ENCODE measurements at places on chromosomes 12 and 14.
A peak's percentile ranks its signal among the peaks of the same experiment; 100 is the strongest.

DNA sequence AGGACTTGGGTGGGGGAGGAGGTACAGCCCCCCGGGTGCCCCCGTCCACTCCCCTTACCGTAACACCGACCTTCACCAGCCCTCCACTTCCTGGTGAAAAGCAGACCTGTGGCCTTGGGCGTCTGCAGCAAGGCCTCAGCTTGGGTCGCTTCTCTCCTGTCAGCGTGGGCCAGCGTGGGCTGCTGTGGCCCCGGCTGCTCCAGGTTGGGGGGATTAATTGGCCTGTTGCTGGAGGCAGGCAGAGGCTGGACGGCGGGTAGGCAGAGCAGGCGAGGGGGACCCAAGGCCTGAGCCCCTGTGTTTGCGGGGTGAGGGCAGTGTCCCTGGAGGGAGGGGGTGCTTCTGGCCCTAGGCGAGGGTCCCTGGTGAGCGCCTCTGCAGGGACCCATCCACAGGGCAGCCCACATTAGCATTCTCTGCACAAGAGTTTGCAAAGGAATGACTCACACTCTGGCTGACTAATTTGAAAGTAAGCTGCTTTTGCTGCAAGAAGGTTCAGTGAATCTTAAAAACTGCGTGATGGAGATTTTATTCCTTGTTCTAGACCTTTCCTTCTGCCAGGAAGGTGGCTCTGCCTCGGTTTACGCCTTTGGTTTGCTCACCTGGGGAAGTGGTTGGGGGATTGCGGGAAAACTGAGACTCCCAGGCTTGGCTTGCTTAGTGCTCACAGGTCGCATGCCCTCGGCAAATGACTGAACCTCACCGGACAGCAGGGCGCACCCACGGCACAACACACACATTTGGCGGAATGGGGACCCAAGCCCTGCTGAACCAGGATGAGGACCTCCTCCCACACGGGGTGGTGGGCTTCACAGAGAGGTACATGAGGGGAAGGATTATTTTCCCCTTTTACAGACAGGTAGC is 37.9 kb upstream of the DLK1 start:
- DNase-seq, result no peak

- no peak for DNase-seq
Observed at GRCh38 chr12:1591543-1591942, 2.8 kb downstream of the FBXL14 start.

DNA sequence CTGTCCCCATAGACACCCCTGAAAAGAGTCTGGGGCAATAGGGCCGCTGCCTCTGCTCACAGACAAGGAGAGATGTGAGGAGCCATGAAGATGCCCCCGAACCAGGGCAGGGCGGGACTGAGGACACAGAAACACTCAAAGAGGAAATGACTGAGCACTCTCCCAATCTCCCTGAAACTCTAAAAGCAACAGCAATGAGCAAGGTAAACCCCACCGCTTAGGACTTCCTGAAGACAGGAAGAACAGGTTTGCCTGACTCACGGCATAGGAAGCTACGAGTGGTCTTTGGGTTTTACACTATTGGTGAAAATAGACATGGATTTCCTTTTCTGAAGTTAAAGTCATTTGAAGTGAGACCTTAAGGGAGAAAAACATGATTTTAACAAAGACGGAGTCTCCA is 32.5 kb downstream of the STX2 start:
- no peak for DNase-seq

DNA sequence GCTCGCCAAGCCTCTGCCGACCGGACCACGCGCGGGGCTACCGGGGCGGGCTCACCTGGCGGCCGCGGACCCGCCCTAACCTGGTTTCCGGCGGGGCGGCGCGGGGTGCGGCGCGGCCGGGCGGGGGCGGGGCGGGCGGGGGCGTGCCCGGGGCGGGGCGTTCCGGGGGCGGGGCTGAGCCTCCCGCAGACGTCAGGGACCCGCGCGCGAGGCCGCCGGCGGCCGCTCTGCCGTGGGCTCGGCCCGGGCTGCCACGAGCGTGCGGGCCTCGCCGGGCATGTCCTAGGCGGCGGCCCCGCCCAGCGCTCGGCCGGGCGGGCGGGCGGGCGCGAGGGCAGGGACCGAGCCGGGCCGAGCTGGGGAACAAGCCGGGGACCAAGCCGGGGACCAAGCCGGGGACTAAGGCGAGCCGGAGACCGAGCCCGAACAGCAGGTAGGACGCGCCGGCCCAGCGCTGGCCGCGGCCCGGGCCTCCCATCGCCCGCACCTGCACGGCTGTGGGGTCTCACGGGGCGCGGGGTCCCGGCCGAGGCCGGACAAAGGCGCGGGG is at the start of gene CEP170B:
CEP170B (plus strand) TSS at position 188 of the 550 bp plus-strand sequence. CDS start 3,183 bp downstream, outside the sequence.
- peak; percentile 25 for DNase-seq

DNA sequence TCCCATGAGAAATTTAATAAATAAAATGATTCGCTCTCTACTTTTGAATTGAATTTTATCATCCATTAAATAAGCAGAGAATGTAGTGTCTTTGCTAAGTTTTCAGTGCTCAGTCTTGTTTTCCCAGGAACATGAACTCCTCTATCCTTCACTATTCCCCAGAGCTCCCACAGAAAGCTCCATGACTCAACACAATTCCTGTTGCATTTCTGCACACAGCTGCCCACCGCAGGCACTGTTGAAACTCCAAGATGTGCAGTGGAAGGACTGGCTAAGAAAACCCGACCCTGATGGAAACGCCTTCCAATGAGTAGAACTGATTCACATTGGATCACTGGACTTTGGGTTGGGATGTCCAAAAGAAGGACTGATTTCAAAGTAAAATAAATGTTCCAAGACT is 202.4 kb upstream of the AMIGO2 start:
- no peak for DNase-seq

DNA sequence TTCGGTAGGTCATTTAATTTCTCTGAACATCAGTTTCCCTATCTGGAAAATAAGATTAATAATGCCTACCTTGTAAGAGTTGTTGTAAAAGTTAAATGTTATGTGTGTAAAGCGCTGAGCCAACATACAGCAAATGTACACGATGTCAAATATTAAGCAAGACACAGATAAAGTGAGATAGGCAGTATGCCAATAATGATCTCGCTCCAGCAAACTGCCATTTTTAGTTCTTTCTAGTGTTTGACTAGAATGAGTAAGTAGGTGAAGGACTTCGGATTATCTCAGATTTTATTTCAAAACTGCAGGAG is 840 bp downstream of the DHRS7 start:
- DNase-seq, result no peak

DNA sequence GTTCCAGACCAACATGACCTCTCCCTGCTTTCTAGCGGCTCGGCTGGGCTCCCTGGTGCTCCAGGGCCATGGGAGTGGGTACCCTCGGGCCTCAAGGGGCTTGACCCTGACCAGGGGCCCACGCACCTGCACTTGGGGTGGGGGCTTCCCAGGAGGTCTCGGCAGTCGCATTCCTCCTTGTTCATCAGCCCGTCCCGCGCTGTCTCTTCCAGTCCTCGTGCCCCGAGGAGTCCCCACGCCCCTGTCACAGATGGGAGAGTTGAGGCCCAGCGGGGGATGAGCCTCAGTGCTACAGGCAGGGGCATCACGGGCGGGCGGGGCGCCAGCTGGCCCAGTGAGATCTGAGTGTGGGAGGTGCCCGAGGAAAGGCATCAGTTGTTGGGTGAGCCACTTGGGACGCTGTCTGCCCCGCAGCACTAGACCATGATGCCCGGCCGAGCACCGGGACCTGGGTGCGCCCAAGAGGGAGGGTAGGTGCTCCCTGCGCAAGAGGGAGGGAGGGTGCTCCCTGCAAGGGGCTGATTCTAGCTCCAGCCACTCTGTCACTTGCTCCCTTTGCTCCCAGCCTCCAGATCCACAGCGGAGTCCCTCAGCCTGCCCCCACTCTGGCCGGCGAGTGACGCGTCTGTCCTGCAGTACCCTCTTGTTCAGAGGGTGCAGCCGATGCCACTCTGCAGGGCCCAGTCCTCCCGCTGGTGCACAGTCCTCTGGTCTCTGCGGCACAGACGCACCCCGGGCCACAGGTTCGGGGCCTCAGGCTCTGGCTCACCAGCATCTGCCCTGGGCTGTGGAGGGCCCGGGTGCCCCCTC is 23.8 kb downstream of the MMP17 start:
- no peak for DNase-seq

- DNase-seq, result no peak
Observed at GRCh38 chr12:67524861-67525616, 123.5 kb upstream of the DYRK2 start.

DNA sequence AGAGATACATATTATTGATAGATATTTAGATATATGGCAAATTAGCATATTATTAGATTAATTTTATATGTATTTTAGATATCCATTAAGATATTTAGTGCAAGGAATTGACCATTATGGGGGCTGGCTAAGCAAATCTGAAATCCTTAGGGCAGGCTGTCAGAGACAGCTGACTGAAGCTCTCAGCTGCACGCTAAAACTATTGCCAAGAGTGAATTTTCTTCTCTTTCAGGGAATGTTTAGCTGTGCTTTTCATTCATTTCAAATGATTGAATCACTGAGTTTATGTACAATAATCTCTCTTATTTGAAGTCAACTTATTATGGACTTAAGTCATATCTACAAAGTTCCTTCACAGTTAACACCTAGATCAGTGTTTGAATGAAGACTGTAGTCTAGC is 566.5 kb downstream of the LRFN5 start:
- no peak for DNase-seq

GRCh38 chr12:85273381-85274314 is 6.4 kb upstream of the ALX1 start:
- DNase-seq, result no peak

- no peak for DNase-seq
Observed at GRCh38 chr12:82426081-82426480, 67.8 kb downstream of the METTL25 start.

GRCh38 chr14:42002141-42002540 is 395.5 kb downstream of the LRFN5 start:
- DNase-seq, result no peak

DNA sequence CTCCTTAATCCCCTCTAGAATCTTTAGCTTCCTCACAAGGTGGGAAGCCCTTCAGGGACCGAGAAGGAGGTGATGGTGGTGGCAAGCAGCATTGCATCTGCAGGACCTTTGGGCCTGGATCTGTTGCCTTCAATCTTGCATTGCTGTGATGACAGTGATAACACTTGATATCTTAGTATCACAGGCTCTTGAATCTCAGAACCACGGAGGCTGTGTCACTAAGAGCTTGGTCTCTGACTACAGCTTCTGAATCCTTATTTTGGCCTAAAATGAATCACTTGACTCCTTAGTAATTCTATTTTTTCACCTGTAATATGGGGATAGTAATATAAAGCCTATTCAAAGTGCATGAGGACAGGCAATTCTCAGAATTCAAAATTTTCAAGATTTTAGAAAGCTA is 8.9 kb upstream of the AMN1 start:
- DNase-seq, result no peak

DNA sequence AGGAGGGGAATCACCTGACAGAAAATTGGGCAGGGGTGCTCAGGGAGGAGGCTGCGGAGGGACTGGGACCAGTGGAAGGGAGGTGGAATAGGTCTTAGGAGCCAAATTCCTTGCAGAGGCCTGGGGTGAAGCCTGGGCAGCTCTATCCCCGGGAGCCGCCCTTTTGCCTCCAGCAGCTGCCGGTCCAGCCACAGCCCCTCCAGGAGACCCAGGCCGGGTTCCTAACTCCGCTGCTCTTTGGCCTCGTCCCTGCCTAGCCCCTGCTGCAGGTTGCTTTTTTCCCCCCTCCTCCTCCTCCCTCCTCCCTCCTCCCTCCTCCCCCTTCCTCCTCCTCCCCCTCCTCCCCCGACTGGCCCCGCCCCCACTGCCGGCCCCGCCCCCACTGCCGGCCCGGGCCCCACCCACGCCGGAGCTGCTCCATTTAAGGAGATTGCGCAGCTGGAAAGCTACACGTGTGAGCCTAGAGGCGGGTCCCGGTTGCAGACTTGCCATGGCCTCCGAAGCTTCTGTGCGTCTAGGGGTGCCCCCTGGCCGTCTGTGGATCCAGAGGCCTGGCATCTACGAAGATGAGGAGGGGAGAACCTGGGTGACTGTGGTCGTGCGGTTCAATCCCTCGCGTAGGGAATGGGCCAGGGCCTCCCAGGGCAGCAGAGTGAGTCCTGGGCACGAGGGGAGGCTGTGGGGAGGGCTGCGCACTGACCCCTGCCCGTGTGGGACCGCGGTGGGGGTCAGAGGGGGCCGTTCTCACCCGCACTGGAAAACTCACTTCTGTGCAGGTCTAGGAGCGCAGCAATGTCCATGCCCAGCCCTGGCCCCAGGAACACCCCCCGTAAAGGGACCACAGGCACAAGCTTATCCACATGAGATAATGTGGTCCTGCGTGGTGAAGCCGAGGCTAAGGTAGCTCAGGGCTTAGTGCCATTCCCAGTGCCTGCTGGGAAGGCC is at the start of gene TCL1B:
TCL1B (plus strand) TSS at position 449 of the 945 bp plus-strand sequence; CDS start at position 491, 42 bp downstream.
- DNase-seq, result no peak

DNA sequence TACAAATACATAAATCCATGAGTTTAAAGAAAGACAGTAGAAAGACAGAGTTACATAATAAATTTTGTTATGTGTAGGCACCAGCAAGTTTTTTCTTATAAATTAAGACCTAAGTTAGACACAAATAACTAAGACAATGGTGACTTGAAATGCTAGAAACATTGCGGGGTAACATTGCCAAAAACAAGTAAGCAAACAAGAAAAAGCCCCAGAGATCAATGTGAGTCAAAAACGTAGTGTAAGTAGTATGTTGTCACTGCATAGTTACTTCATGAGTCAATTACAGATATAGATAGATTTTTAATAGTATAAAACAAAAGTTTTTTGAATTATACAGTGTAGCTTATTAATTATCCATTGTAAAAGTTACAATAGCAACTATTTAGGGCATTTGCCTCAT is 83.4 kb downstream of the CNTN1 start:
- no peak for DNase-seq
